ENCODE measurements at places on chromosomes 6 and 20.

GRCh38 chr6:4103929-4104328 lies 25.0 kb upstream of the FAM217A start:
- DNase-seq: peak; percentile 69

DNA sequence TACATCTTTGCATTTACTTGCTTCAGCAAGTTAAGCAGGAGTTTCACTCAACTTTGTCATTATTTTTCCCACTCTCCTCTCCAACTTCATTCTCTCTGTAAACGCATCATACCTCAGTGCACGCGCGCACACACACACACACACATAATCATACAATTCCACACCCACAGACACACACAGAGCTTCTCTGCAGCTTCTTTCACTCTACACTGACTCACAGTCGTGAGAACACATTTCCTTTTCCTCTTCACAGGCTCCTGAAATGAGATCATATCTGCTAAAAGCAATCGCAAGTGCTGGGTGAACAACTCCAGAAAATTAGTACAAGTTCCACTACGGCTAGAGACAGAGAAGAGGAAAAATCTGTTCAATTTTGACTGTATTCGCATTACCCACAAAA lies 215.4 kb downstream of the PTPRT start:
- DNase-seq: no peak

DNA sequence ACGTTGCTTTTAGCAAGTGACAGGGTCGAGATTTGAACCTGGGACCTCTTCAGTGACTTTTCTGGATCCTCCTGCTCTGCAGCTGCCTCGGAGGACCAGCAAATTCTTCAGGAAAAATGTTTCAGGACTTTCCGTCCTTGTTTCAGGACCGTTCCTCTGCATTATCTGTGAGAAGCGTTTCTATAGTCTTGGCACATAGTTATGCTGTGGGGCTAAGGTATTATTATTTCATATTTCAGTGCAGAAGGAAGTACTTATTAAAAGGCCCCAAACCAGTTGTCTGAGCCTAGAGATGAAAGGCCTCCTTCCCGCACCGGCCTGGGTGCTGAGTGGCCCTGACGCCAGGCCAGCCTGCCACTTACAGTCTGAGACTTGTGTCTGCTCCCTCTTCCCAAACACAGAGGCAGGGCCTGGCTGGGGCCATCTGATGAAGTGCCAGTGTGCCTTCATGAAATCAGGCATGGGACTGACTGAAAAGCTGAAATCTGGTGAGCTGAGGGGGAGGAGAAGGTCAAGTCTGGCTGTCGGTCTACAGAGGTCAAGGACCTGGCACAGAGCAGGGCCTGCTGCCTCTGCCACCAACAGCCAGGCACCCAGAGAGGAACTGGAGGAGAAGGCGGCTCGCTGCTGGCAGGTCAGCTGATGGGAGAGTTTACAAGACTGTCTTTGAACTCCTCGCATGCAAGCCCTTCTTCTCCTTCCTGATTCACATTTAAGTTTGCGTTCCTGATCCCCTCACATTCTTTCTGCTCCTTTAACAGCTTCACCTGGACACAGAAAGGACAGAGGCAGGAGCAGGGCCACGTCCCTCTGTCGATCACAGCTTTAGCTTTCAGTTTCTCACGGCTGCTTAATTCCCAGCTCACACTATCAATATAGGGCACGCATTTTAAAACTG lies 8.9 kb upstream of the QKI start:
- peak; percentile 49 for DNase-seq

DNA sequence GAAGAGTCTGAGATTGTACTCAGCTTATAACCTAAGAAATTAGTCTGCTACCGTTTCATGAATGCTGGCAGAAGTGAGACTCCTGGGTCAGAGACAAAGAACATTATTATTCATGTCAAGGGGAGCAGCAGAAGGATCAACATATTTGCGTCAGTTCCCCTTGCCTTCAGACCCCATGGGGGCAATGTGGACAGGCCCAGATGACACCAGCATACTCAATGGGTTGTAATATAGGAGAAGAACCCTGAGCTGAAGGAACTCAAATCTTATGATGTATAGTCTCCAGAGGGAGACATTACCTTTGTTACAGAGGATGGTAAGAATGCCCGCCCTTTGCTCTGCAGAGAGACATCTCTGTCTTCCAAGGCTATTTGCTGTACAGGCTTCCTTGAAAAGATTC lies 384.4 kb downstream of the EPM2A start:
- DNase-seq: no peak

DNA sequence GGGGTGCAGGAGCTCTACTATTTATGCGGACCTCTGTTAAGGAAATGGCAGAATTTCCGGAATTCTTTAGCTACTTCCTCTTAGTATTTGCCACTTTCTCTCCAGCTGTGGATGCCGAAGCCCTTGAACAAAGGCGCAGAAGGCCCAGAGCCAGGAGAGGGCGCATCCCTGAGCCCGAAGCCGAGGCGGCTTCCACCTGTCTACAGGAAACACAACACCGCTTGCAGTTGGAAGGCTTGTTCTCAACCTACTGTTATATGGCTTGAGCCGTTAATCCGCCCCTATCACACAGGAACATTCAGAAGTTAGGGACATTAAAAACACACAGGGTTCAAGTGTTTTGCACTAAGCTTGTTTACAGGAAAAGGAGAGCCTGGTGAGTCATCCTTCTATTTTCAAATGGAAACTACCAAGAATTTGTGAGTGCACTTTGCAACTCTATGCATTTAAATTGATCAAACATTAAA lies 417.1 kb downstream of the BCKDHB start:
- DNase-seq: no peak

- DNase-seq: no peak
Measured at GRCh38 chr6:123529843-123530242, 106.9 kb downstream of the TRDN start.

DNA sequence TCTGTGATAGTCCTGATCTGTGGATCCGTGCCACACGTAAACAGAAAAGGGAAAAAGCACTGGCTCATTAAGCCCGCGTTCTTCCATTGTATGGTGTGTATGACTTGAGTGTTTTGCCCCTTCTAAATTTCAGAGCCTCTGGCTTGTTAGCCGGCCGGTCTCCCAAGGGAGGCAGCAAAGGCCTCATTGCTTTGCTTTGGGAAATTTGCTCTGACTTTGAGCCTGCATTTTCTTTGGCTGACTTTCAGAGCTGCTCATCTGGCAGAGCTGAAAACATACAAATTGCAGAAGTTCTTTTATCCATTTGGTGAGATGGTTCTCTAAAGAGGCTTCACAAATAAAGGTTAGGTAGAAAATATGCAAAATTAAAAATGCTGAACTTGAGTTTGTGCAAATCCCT lies 123.0 kb downstream of the UTRN start:
- no peak for DNase-seq

DNA sequence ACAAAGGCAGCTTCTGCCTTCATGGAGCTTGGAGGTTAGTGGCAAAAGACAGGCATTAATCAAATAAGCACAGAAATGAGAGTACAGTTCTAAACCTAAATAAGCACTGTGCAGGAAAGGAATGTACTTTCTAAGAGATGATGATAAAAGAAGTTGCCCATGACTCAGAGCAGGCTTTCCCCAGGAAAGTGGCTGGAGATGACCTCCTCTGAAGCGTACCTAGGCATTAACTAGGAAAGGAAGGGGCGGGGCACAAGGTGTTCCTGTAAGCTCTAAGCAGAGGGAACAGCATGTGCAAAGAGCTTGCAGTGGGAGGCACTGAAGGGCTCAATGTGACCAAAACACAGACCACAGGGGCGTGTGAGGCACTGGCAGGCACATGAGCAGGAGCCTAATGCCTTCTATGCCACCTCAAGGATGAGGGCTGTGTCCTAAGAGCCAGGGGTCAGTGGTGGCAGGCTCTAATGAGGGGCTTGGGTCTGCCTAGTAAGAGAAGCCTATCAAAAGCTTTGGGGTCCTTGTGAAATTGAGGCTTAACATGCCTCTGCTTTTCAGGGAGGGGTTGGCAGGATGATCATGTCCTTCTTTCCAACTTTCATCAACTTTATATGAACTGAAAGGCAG lies 4.9 kb downstream of the SSTR4 start:
- no peak for DNase-seq

- DNase-seq: no peak
Measured at GRCh38 chr6:168133168-168133561, 54.2 kb upstream of the FRMD1 start.

DNA sequence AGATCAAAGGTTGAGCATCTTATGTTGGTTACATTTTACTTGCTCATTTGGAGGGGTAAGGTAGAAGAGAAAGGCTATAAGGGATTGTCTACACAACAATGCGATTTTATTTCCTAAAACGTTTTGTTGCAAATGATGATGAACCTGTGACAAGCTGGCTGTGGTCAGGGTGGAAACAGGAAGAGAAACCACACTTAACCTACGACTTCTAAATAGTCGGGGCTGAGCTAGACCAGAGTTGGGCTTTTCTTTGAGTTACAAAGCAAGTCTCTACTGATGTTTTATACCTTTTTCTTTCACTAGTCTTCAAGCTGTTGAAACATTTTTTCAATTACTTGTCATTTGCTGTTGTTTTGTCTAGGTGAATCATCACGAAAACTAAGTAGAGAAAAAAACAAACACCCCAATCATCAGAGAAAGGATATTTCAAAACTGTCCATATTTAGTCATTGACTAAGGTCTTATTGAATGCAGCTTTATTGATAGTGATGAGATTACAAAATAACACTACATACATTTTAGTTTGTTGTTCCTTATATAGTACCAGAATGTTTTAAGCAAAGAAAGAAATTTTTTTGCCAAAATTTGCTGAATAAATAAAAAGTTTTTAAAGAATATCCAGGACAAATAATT lies 18.0 kb downstream of the KLHL31 start:
- no peak for DNase-seq

DNA sequence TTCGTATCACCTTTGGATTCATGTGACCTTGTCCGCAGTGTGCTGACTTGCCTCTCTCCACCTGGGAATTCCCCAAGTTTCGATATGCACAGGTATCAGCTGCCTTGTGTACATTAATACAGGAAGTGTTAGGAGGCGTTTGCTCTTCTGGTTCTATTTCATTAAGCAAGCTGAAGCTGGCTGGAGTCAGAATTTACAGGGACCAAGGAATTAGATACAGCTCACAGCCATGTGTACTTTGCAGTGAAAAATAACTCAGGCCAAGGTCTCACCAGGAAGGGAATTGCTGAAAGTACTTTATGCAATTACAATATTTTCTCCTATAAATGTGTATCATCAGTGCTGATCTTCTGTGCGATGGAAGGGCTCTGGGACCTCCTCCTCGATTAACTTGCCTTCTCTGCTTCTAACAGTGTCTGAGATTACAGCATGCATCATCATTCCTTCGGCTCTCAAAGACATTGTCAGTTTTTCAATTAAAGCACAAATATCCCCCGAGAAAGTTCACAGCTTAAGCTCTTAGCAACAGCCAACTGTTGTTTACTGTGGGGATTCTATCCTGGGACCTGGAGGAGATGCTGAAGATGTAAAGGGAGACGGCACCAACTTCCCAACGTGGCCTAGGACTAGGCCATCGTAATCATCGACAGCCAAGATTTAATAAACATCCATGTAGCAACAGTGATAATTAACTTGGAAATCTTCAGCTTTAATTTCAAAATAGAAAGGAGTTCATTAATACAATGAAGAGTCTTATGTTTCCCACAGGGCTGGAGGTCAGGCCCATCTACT lies 13.8 kb upstream of the TIAM2 start:
- peak; percentile 31 for DNase-seq

DNA sequence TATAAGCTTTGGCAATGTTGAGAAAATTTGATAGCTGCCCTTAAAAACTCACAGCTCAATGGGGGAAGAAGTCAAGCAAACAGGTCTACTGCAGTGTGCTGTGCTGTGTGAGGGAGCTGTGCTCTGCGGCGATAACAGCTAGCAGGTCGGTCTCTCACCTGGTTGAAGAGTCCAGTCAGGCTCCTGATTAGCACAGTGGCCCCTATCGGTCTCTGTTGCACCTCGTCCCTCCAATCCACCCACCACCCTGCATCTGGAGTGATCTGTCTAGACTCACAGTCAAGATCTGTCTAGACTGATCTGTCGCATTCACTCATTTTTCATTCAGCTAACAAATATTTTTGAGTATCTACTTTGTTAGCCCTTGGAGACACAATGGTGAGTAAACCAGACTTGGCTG lies 94.1 kb downstream of the MAP3K7 start:
- no peak for DNase-seq

DNA sequence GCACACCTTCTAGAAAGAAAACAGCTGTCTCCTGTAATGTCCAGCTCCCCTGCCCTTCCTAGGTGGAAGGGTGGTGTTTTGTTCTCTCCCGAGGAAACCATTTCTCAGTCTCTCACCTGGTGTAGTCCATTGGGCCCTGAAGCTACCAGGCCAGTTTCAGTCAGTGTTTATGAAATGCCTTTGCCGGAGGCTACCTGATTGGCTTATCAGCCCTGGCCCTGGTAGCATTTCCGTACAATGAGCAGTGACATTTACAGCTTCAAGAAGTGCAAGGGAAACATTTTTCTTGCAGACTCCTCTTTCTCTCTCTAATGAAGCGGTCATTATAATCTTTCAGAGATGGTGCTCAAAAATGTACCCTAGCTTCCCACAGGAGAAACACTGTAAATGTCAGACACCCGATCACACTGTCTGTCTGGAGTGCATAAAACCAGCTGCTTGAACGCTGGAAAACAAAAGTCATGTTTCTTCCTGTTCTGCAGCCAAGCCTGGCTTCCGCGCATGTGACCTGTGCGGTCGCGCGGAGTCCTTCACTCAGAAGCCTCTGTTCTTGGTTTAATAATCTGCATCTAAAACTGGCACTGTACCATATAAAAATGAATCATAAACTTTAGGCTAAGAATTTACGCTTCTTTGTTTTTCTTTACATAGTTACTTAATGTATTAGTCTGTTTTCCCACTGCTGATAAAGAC lies 28.4 kb upstream of the SAYSD1 start:
- peak; percentile 26 for DNase-seq

- no peak for DNase-seq
Measured at GRCh38 chr6:163147994-163148393, 266.5 kb upstream of the QKI start.

- no peak for DNase-seq
Measured at GRCh38 chr6:137744877-137745276, 122.2 kb upstream of the TNFAIP3 start.

Data from prostate gland (tissue), 2 donors.